ENCODE measurements at places on chromosomes 6 and 20.

DNA sequence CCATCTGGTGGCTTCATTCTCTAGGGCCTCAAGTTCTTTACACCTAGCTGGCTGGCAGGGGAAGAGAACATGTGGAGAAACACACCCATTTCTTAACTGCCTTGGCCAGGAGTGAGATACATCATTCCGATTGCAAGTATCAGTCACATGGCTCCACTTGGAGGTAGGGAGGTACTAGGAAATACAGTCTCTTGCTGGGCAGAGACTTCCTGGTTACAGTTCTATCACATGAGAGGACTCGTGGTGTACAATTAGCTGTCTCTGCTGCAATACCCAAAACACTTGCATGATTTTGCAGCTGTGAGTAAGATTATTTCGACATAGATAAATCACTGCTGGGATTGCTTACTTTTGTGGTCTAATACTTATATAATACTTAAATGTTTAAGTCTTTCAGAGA, 51.1 kb downstream of the GTF2H5 start:
- DNase-seq = no peak

DNA sequence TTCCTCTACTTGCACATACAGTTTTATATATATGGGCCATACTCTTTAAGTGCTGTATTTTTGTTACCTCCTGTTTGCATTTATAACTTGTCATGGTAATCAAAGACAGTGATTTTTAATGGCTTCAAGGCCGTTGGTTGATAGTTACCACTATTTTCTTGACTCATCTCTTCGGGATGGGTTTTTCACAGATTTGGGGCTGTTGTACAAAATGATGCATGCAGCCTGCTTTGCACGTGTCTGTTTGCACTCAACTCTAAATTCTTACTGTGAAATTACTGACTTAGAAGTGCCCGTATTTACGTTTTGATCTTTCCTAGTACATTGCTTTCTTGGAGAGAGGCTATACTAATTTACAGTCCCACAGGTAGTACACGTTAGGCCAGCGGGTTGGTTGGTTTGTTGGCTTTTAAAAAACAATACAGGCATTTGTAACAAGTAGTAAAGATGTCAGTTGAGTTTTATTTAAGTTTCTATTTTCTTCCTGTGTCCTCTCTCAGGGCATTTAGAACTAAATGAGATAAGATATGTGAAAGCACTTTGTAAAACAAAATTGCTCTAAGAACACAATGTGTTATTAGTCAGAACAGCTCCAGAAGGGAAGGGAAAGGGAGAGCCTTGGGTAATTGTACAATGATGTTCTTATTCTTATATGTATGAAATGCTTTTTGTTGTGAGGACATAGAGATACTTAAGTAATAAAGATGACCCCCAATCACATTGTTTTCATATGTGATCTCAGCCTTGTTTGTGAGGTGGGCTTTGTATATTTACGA, 11.7 kb downstream of the JARID2 start:
- DNase-seq = no peak

GRCh38 chr6:12968839-12969558, 252.4 kb downstream of the PHACTR1 start:
- DNase-seq = no peak

- DNase-seq = peak; percentile 67
These were observed 3.3 kb downstream of the SPEF1 start for GRCh38 chr20:3777716-3778629.

GRCh38 chr20:7627734-7628663, 312.3 kb downstream of the HAO1 start:
- DNase-seq = no peak

GRCh38 chr6:55499591-55499990, 79.4 kb downstream of the HMGCLL1 start:
- DNase-seq = no peak

DNA sequence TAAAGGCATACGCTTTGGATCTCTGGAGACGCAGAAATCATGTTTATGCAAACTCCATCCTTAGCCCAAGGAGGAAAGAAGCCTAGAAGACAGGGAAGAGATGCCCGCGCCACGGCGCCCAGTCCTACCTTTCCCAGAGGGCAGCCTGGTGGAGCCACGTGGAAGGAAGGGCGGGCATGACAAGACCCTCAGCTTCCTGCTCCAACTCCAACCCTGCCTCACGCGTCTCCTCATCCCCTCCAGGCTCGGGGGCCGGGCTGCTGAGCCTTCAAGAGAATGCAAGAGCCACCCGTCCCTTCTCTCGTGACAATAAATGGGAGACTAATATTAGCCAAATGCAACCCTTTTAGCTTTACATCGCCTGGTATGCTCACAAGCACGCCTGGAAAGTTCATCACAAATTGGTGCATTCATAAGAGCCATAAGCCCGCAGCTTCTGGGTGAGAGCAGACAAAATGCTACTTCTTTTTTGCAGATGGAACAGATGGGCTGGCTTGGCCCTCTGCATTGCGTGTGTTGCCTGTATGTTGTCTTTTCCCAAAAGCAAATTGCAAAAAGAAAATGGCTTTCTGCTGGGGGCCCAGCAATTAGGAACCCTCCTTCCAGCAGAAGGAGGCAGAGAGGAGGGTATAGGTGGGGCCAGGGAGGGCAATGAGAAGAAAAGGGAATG, 8.2 kb upstream of the NTSR1 start:
- no peak for DNase-seq

DNA sequence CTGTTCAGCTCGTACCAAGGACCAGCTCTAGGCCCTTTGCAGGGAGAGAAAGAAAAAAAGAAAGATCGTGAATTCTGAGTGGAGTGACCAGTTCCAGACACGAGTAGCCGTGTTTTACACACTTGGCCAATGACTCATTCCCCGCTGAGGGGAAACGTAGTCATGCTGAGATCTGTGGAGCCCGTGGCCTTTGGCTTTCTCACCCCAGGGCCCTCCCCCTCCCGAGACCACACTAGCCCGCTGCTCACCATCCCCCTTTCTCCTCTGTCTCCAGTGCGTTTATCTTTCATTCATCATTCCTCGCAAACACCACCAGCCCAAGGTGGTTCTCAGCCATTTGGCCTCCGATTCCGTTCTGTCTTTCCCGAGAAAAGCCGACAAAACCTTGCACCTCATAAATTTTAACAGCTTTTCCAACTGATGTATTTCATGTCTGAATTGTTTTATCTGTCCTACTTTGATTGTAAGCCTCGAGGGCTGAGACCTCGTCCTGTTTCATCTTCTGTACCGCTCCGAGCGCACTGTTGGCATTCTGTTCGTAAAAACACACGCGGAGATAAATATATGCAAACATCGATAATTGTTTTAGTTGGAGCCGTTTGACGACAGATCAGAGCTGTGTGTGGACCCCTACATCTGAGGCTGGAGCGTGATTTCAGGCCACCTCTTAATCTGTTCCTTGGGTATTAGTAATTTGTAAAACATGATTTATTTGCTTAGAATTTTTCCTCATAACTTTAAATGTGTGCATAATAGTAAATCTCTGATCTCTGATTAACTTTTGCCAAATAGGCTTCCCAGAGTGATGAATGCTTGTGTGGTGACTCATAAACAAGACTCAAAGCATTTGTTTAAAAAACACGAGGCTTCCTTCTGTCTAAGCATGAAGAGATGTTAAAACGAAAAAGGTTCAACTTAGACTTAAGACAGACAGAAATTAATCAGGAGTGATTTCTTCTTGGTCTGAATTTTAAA, 336.6 kb downstream of the CDH4 start:
- DNase-seq = peak; percentile 18

Data from SW480 (cell line).